Activated T-helper 1 cell treated with anti-CD3 and anti-CD28 coated beads, Interleukin-12 subunit alpha, Interleukin-12 subunit beta, Interleukin-2, Interleukin-4 antibody, amounts not matched to agents 30 ng/mL and 10 ng/mL and 1 ng/mL, durations not matched to agents 14 hours and 24 hours and 36 hours (primary cell): ENCODE measurements at places on chromosomes 7 and 10.

GRCh38 chr7:6317797-6318438, 45.5 kb upstream of the CYTH3 start:
- no peak for DNase-seq

DNA sequence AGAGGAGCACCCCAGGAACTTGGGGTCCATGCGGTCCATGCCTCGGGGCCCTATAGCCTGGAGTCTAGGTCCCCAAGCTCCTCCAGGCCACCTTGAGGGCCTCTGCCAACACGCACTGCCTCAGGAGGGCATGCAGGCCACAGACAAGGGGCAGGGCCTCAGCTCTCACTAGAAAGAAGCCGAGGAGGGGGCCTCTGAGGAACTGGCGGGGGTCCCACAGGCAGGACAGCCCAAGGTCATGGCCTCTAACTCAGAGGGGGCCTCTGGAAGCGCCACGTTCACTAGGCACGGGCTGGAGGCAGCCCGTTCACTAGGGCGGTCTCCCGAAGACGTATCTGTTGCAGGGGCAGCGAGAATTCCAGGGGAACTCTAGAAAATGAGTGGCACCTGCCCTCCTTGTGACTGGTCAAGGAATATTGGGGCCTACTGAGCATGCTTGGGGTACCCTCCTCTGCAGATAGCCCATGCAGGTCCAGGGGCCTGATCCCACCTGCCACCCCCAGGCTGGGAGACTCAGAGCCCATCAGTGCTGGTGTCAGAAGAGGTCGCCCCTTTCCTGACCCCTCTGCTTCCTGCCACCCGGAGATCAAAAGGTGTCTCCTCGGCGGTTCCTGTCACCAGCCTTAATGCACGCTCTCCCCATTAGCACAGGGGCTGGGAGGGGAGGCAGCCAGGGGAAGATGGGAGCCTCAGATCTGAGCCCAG, 86.7 kb upstream of the RET start:
- DNase-seq, result no peak

DNA sequence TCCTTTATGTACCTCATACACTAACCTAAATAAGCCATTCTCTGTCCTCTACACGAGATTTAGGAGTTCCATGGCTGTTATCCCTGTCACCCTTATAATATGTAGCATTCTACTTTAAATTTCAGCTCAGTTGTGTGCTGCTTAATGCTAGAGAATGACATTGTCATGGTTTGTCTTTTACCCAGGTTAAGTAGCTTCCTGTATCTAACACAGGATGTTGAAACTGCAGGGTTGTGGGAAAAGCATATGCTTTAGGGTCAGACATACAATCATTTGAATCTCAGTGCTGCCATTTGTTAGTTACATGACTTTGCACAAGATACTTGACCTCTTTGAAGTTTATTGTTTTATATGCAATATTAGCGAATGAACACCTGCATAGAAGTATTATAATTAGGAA, 235.1 kb upstream of the CACNA2D1 start:
- no peak for DNase-seq

DNA sequence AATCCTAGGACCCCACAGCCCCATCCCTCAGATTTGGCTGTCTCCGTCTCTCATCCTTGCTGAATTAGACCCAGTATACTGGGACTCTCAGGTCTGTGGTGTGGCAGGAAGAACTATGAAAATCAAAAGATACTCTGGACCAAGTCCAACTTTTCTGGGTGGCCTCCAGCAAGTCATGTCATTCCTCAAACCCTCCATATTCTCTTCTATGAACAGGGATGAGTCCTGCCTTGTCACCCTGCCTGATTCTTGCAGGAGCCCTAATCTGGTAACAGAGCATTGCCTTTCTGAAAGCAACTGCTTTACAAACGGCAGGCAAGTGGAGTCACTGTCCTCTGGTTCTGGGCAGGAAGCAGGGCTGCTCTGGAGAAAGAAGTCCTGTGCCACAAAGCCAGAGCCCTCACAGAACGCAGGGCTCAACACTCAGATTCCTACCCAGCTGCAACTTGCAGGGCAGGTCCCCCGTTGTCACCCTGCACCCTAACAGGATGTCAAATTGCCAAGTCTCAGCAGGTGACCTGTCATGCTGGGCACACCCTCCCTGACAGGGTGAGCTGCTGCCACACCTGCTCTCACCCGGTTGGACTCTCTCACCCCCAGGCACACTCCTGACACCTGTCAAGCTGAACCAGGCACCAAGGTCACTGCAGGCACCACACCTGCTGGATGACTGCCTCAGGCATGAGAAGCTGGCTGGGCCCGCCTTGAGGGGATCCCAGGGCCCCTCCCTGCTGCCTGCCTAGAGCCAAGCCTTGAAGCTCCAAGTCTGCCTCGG, 227.7 kb downstream of the KCNMA1 start:
- no peak for DNase-seq

- no peak for DNase-seq
These were observed 35.7 kb downstream of the STAMBPL1 start for GRCh38 chr10:88915781-88916180.

- DNase-seq, result no peak
These were observed 53.1 kb downstream of the INPP5F start for GRCh38 chr10:119778776-119779445.

GRCh38 chr7:116988363-116988989, 35.2 kb downstream of the ST7 start:
- DNase-seq, result no peak

DNA sequence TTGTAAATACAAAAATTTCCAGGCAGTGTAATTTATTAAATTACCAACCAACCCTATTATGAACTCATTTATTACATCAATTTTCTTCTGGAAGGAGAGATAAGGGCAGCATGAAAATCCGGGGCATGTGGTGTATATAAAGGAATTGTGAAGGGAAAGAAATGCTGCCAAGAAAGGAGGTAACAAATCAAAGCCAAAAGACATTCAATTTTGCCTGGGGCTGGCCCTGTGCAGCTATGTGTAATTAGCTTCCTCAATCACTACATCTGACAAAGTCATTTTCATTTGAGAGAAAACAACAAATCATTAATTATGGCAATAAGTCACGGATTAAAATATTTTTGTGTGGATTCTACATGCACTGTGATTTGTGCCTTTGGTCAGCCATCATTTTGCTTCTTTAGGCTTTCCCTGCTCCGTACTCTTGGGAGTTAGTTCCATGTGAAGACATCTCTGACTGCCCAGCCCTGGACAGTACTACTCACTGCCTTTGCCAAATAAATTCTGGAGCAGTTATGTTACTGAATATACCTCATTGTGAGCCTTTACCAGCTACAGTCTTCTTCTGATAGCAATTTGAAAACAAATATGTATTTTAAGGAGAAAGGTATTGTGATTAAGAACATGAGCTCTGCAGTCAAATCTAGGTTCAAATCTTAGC, 191.7 kb downstream of the RELN start:
- DNase-seq, result no peak
